ENCODE measurements at places on chromosomes 7 and 10.

DNA sequence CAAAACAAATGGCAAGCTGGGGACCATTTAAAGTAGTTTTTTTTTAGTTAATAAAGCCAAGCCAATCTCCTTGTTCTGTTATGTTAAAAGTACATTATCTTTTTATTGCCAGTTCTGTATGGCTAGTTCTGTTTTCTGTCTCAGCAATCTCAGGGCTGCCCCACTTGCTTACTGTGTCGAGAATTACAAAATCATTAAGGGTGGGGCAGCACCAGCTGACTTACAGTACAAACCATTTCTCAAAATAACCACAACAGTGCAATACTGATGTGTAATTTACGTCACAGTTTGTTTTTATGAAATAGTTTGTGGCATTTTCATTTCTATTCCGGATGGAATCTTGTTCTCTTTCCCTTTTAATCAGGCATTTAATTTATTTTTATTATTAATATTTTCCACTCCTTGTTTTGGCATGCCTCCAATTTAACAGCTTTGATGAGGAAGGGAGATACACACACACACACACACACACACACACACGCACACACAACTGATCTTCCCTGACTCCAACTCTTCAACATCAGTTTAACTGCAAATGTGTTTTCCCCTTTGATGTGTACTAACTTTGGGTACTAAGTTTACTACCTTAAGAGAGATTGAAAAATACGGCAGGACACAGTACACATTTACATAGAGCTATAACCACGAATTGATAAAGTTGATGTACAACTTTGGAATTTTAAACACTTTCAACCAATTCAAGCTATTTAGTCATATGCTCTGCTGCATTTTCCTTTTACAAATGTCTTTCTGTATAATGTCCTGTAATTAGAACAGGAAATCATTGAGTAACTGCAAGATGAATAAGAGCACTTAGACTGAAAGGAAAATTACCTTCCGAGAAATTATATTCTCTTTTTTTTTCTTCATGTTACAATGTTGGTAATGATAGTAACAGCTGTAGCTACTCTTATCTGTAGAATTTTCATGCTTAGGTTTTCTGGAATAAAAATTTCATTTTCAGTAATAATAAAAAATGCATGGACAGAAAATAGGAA lies 91.5 kb downstream of the ARID5B start:
- DNase-seq: peak; percentile 70

DNA sequence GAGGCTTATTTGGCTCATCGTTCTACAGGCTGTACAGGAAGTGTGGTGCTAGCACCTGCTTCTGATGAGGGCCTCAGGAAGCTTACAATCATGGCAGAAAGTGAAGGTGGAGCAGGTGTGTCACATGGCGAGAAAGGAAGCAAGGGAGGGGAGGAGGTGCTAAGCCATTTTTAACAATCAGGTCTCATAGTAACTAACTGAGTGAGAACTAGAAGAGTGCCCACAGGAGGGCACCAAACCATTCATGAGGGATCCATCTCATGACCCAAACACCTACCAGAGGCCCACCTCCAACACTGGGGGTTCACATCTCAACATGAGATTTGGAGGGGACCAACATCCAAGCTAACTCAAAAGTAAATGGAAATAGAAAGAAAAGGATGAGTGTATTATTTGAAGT lies 78.1 kb downstream of the CXCL12 start:
- no peak for DNase-seq

DNA sequence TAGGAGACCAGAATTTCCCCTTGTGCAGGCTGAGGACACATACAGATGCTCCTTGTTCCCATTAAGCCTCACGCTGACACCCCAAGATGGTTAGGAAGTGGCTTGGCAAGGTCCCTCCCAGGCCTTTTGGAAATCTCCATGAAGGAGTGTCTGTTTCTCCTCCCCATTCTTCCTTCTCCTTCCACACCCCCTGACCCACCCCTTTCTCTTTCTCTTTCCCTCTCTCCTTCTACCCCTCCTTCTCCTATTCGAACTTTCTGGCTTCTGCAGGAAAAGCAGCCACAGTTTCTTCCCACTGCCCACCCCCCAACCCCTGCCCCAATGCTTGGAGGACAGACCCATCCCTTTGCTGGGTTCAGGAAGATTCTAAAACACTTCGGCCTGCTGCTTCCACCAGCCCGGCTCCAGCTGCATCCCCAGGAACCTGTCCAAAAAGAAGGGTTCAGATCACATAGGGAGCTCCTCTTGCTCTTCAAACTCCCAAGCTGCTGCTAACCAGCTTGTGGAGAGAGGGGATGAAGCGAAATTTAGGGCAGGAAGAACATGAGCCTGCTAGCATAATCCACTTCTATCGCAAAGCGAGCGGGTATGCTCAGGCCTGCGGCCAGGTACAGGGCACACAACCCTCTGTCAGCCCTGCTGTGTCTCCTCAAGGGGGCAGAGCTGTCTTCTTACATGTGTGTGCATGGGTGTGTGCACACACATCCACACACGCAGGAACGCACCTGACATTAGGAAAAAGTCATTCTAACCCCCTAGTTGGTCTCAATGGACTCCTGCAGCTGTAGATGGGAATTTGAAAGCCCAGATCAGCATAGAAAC lies 80.4 kb downstream of the PPP1R3C start:
- no peak for DNase-seq

DNA sequence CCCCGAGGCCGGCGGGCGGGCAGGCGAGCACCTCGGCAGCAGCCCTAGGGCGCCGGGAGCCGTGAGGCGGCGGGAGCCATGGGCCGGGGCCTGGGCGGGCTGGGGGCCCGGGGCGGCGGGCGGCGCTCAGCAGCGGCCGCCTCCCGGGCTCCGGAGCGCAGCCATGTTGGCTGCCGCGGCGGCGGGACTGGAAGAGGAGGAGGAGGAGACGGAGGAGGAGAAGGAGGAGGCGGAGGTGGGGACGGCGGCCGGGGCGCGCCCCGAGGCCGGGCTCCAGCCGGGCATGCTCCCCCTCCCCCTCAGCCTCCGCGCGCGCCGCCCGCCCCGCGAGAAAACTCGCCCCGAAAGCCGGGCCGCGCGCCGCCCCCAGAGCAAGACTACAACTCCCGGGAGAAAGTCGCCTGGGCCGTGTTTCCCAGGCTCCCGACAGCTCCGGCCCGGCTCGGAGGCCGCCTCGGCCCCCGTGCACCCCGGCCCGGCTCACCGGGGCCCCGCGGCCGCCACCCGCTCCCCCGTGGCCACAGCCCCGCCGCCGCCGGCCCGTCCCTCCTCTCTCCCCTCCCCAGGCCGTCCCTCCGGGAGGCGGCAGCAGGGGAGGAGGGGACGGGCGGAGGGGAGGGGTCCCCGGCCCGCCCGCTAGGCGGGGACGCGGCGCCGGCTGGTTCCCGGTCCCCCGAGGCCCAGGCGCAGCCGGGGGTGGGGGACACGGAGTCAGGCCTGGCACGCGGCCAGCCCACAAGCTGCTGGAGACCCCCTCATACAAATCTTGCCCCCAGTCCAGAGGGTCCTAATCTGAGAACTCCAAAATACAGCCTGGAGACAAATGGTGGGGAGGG lies at the start of gene DLG5:
DLG5 (minus strand) TSS at position 190 of the 836 bp plus-strand sequence. CDS start 235 bp downstream, outside the sequence.
- DNase-seq: no peak

- no peak for DNase-seq
Observed at GRCh38 chr10:96269438-96270300, 1.7 kb downstream of the BLNK start.

DNA sequence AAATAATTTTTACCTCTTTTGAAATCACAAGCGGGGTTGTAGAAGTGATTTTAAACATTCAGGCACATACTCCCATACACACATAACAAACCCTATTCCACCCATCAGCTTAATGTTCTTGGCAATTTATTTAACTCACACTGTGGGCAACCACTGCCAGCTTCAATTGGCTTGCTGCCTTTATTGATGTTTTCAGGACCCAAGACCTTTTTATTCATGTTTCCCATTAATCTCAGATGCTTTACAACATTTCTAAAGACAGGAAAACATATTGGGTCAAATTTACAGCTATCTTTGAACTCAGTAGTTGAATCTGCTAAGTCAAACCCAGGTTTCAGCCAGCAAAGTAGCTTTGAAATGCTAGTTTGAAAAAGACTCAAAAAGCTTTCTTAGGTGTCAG lies 72.9 kb upstream of the TEX47 start:
- no peak for DNase-seq

DNA sequence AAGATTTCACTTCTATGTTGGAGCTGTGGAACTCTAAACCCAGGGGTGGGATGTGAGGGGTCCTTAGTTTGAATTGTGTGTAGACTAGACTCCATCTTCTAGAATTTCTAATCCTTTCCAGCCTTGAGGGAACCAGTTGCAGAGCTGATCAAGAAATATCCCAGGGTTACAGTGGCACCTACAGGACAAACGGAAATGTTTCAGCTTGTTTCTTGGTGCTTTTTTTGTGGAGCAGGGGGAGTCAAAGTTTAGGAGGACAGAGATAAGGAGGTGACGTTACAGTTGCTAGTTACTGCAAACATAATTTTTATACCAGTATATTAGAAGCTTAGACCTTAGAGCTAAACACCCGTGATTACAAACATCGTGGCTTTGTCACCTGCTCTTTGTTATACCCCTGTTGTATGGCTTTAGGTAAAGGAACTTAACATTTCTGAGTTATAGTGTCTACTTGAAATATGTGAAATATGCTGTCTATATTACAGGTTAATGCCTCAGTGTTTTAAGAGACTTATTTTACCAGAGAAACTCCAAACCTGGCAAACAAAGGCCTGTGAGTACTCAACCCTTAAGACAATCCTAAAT lies 84.5 kb upstream of the DYNC1I1 start:
- no peak for DNase-seq

DNA sequence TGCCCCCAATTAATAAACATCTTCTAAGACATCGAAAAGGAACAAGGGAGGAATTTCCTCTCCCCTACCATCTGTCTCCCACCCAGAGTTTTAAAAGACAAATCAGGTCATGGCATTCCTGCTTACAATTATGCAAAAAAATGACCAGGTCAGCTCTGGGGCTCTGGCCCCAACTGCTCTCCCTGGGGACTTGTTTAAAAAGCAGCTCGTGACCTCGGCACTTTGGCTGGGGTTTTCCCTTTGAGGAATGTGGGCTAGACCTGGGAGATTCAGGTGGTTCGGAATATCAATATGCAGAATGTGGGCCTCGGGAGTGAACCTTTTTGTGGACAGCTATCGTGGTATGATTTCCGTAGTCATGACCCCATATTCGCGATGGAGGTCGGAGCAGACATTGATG lies 648 bp upstream of the RADIL start:
- no peak for DNase-seq

GRCh38 chr10:128158021-128158795 lies 32.0 kb upstream of the MKI67 start:
- no peak for DNase-seq

DNA sequence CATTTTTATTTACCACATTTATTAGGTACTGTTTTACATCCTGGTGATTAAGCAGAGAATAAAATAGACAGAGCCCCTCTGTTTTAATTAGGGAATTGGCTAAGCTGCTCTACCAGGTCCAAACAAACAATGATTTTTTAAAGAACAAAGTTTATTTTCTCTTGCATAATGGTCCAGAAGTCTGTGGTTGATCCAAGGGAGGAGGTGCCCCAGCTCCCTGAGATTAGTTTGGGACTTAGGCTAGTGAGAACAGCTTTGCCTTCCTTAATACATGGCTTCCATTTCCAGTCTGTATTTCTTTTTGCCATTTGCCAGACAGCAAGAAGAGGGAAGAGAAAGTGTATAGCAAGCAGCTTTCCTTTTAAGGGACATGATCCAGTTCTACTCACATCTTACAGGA lies 2.9 kb upstream of the MIOS start:
- DNase-seq: no peak

DNA sequence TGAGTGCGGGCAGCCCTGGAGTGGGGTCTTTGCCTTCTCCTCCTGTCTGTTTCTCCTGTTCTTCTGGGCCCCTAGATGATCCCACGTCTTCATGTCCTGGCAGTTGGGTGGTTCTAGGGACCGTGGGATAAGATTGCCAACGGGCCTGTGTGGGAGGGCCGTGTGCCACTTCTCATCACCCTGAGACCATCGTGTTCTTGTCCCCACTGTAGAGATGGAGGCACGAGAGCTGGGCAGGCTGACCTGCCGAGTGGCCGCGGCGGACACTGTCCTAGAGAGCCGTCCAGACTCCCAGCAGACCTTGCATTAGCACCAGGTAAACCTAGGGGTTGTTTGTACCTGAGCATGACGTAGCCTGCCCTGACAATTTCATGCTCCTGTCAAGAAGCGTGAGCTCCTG lies 18.5 kb upstream of the UBE3C start:
- DNase-seq: no peak

DNA sequence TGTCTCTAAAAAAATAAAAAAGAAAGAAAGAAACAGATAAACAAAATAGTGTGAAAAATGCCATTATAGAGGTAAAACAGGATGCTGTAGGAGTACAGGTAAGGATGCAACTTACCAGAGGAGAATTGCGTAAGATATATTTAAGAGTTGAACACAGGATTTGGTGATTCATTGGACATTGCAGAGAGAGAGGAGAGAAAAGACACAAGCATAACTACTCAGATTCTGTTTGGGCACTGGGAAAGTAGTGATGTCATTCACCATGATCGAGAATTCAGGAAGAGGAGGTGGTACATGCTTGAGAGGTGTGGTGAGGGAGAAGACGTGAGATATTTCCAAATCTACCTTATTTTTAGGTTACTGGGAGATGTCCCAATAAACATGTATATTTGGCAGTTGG lies 97.6 kb downstream of the AASS start:
- DNase-seq: no peak

DNA sequence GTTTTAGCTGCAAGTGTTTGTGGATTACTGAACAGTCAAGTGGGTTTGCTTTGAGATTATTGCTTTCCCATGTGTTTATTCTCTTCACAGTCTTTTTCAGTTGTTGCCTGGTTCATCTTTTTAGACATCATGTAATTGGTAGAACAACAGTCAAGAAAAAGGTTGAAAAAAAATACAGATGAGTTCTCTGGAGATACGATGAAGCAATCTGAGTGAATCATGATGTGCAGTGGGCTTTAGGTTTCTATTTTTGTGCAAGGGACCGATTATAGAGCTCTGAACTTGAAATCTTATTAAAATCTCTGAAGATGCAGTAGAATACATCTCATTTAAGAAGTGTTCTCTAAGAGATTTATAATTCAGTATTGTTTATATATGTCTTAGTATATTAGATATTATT lies 145.7 kb downstream of the SDK1 start:
- no peak for DNase-seq

GRCh38 chr7:116210345-116211005 lies at the start of gene TES:
TES (plus strand) TSS chr7:116210539; CDS start chr7:116210708, 169 bp downstream.
- DNase-seq: peak; percentile 35

- no peak for DNase-seq
Observed at GRCh38 chr7:94022550-94022949, 18.4 kb upstream of the BET1 start.

DNA sequence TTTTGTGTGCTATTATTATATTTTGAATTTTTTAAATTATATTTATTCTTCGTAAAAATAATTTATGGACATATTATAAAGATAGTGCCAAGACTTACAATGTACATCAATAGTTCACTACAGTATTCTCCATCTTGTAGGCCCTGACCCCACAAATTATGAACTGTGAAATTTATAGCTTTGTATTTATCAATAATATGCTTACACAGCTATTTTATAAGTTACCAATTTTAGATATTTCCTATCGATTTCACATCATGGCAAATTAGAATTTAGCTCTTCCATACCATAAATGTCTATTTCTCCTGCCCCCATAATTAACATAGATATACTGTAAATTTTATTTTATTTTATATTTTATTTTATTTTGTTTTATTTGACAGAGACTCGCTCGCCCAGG lies 34.4 kb upstream of the GNAI1 start:
- no peak for DNase-seq

All from NCI-H748 treated with DMSO at 0.1 percent for 48 hours (cell line).